ENCODE measurements at places on chromosomes 1 and 21.

GRCh38 chr1:50921029-50921428 is 39.0 kb downstream of the FAF1 start:
- no peak for DNase-seq

- no peak for DNase-seq
Observed at GRCh38 chr1:181160998-181161870, 72.7 kb downstream of the IER5 start.

GRCh38 chr1:3028531-3029282 is 7.4 kb downstream of the ACTRT2 start:
- DNase-seq = no peak

- DNase-seq = no peak
Observed at GRCh38 chr21:46550116-46550941, 54.6 kb downstream of the S100B start.

DNA sequence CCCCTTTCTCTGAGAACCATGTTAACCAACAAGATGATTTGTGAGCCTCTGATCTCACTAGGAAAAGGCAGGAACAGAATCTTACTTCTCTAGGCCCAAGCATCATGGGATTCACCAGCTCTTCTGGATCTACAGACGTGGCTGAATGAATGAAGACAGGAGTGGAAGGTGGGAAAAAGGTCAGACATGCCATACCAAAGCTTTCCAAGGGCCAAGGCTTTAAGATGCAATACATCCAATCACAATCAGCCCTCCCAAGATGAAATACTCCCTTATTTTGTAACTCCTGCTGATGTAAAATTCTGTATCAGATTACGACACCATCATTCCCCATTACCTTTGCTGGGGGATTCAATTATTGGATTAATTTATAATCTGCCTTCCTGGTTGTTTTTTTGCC is 80.9 kb downstream of the SSBP3 start:
- no peak for DNase-seq
